ENCODE measurements at places on chromosomes 2 and 18. TPM values are rescaled to one million over a fixed set of nuclear protein-coding genes. Genes with fewer than 3 reads are reported as not detected.
A peak's percentile ranks its signal among the peaks of the same experiment; 100 is the strongest.

SPP2 gene
- total RNA-seq: not detected

FAHD2B gene
- total RNA-seq: 27.9 TPM

SATB2 gene
- 50.4 TPM for total RNA-seq

DNA sequence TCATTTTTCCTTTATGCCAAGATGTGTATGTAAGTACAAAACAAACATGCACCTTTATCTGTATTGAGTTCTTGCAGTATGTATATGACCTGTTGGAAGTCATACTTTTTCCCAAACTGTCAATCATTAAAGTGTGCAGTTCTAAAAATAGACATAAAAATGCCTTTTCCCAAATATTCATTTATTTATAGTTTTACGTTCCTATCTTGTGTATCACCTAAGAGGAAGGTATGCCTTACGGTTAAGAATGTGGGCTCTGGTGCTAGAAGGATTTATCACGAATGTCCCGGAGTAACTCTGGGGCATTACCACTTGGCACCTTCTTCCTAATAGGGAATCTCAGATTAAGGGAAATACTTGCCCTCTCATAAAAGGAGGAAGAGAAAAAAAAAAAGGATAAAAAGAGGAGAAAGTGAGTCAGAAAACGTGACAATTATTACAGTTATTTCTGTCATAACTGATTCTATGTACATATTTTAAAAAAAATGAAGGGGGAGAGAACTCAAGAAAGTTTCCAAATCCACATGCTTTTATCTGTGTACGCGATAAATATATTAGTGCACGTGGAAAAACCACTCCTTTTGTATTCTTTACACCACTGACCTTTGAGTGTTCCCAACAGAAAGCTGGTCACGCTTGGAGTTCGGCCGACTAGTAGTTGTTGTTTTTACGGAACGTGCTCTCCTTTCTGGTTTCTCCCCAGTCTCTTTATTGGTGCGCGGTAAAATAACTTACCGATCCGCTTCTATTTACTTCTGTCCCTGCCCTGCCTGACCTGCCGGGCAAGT is 721 bp downstream of the MCEE start:
- ATAC-seq: no peak

ZBTB7C gene
- 9.9 TPM for total RNA-seq

GRCh38 chr18:13564579-13564978 is 161.8 kb downstream of the FAM210A start:
- no peak for ATAC-seq

- peak; percentile 64 for ATAC-seq
Observed at GRCh38 chr2:219912491-219912921, 285.1 kb downstream of the SLC4A3 start.

DNA sequence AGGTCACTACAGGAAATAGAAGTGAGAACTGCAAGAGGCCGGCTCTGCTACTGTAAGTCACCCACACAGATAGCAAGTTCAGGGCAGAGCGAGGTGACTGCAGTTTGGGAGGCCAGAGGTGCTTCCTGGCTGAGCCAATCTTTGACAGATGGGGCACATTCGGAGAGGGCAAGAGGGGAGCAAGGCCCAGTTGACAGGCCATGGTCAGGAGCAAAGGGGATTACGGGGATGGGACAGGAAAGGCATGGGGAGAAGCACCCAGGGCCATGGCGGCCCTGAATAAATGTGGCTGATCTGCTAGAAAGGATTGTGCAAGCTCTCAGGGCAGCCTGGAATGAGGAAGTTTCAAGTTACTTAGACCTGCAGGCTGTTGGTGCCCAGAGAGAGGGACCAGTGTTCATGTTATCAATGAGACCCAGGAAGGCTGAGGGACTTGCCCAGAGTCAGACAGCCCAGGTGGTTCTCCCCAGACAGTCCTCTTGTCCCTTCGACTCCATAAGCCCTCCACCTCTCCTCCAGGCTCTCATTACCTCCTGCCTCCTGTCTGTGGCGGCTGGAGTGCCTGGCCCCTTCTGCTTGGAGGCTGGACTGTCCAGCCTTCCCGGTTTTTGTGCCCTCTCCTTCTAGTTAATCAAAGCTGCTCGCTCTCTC is 123.3 kb downstream of the CTIF start:
- ATAC-seq: no peak

MTCL1 gene
- total RNA-seq: 13.8 TPM

EPG5 gene
- 10.8 TPM for total RNA-seq

DNA sequence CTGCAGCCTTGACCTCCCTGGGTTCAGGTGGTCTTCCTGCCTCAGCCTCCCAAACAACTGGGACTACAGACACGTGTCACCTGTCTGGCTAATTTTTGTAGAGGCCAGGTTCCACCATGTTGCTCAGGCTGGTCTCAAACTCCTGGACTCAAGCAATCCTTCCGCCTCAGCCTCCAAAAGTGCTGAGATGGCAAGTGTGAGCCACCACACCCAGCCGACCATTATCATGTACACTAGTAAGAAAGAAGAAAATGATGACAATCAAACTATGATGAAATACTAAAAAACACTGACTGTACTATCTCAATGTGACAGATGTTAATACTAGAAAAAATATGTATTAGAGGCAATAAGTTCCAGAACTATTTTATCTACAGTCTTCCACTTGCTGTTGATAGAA is 420.9 kb downstream of the TRIB2 start:
- no peak for ATAC-seq

GRCh38 chr18:23099621-23100020 is 35.7 kb upstream of the CABLES1 start:
- peak; percentile 39 for ATAC-seq

GRCh38 chr18:79374408-79375171 is 21.1 kb upstream of the NFATC1 start:
- ATAC-seq: no peak

DNA sequence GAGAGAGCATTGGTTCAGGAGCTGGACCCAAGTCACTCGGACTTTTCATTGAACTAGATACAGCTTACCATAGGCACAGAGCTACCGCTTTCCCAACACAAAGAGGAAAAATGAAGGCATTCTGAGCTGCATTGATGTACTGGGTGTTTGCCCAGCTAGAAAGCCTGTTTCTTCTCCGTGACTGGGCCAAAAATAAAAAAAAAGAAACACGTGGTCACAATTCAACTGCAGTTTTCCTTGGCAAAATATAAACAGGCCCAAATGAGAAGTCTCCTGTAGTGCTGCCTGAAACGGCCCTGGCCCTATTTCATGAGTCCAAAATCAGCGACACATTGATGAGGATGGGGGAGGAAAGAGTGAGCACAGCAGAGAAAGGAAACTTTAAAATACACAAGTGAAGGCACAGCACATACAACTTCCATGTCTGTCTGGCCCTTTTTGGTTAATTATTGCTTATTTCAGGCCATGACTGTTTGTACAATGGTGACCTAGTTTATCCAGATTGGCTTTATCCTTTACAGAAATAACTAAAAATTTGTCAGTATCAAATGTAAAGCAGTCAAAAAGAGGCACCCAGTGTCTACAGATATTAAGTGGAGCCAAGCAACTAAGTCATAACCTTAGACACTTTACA is 179.7 kb downstream of the ICOS start:
- no peak for ATAC-seq

- no peak for ATAC-seq
Observed at GRCh38 chr2:215677481-215677880, 241.6 kb upstream of the FN1 start.

GRCh38 chr2:99032786-99033185 is 96.8 kb upstream of the CRACDL start:
- no peak for ATAC-seq

- no peak for ATAC-seq
Observed at GRCh38 chr2:183998797-183999190, 599.5 kb upstream of the ZNF804A start.

DNA sequence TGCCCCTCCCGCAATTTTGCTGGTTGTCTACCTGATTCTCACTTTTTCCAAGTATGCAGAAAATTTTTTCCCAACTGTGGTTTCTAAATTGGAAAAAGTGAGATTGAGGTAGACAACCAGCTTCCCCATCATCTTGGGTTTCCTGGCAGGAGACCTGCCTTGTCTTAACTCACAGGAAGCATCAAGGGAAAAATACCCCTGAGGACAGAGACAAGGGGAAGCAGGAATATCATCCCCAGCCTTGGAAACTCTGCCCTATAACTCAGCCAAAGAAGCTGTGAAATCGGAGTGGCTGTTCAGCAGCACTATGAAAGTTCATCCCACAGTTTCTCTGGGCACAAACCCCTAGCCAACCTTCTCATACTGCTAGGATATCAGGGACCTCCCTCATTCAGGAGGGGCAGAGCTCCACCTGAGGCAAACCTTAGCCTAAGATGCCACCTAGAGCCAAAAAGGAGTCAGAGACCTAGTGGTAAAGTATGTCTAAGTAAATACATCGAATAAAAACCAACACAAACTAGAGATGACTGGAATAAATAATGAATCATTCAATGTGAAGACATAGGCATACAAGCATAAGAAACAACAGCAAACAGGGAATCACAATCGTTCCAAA is 68.2 kb downstream of the ZSWIM2 start:
- no peak for ATAC-seq

COL4A4 gene
- 0.43 TPM for total RNA-seq

DNA sequence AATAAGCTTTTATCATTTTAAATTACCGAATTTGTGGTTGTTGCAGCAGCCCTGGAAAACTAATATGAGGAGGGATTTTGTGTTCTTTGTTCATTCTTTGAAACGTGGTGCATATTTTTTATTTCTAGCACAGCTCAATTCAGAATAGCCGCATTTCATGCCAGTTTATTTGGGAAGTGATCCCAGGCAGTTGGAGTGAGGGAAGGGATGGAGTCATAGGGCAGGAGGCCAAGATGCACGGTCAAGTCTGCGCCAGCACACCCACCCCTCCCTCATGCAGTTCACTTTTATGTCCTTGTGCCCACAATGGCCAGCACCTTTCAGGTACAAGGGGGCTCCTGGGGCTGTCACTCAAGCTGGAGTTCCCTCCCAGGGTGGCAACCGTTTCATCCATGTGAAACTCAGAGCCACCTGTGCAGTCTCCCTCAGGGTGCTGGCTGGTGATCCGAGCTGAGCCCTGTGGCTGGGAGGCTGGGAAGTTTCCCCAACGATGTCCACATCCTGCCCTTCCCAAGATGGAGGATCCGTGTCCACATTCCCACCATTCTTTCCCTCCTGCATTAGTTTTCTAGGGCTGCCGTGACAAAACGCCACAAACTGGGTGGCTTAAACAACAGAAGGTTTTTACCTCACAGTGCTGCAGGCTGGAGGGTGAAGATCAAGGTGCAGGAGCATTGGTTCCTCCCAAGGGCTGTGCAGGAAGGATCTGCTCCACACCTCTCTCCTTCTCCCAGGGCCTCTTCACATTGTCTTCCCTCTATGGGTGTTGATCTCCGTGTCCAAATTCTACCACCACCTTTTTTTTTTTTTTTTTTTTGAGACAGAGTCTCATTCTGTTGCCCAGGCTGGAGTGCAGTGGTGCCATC is 68.5 kb upstream of the ITGA6 start:
- ATAC-seq: no peak

AGAP1 gene
- total RNA-seq: 35.1 TPM

DNA sequence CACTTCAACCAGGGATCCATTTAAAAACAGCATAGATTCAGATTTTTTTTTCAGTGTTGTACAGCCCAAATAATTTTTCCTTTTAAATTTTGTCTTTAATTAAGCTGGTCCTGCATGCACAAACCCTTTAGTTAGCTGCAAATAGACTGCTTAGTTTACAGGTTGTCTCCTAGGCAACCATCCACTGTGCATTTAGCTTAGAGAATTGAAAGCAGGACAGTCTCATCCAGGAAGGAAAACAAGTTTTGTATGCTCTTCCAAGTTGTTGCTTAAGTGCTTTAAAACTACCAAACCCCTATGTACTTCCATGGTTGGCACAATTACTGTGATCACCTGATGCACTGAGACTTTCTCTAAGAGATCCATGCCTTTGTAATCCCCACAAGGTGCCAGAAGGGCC is at the start of gene MAP3K19:
Gene MAP3K19, minus strand, starts transcription at position 148 of the 400 bp plus-strand sequence. CDS start 22,800 bp downstream, outside the sequence.
- ATAC-seq: no peak

DNA sequence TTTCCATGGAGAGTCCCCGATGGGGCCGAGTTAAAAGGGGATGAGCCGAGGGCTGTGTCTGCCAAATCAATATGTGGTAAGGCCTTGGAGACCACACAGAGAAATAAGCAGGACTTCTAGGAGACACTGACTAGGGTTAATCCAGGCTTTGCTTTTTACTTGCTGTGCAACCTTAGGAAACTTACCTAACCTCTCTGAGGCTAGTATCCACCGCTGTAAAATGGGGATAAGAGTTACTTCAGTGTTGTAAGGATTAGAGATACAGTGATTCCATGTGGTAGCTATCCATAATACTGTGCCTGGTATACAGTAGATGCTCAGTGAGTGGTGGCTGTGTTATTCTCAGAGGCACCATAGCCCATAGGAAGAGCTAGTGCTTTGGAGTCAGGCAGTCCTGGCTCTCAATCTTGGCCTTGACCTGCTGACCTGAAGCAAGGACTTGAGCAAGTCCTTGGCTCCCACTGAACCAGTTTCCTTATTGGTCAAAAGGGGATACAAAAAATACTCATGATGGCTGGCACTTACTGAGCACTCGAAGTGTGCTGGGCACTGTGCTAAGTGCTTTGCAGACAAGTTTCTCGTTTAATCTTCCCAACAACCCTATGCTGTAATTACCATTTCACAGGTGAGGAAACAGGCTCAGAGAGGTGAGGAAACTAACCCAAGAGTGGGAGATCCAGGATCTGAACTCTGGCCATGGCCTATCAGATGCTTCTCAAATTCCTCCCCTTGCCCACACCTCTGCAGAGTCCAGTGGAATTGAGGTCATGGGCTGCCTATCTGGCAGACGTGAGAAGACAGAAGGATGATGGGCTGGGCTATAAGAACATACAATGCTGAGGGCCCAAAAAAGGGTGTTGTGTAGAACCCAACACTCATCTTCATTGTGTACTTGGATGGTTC is 12.0 kb upstream of the DES start:
- ATAC-seq: no peak

DNA sequence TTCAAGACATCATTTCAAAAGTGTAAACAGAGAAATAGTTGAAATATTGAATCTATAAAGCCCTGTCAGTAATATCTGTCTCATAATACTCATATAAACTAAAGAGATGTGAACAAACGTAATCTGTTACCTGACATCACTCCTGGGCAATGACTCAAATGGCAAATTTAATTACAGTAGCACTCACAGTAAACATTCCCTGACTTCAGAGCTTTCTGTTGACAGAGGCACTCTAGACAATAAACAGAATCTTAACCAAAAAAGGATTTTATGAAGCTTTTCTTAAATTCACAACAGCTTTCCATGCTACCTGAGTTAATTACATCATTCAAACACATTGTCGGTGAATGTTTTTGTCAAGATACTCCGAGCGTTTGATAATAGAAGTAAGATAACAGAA is 128.1 kb upstream of the PDE1A start:
- ATAC-seq: no peak

NETO1 gene
- 19.4 TPM for total RNA-seq

GRCh38 chr2:27271631-27272340 is 3.4 kb upstream of the DNAJC5G start:
- no peak for ATAC-seq

PCARE gene
- 0.41 TPM for total RNA-seq

GRCh38 chr2:3634596-3635121 is 23.3 kb upstream of the ALLC start:
- ATAC-seq: peak; percentile 53

GPR155 gene
- 15.3 TPM for total RNA-seq

ERICH2 gene
- total RNA-seq: 1.8 TPM

AGPS gene
- total RNA-seq: 30.6 TPM

G6PC2 gene
- total RNA-seq: 0.13 TPM

- peak; percentile 16 for ATAC-seq
Observed at GRCh38 chr18:45416168-45416567, 199.1 kb upstream of the SLC14A2 start.

MAB21L4 gene
- 0.20 TPM for total RNA-seq

Measured in motor neuron (in vitro differentiated cells).